ENCODE measurements at places on chromosomes 7 and 10.

GRCh38 chr10:11048707-11049278 is 31.1 kb downstream of the CELF2 start:
- no peak for DNase-seq

- no peak for DNase-seq
These were observed 102.7 kb downstream of the ZNF248 start for GRCh38 chr10:37754538-37755323.

- no peak for DNase-seq
These were observed 15.1 kb downstream of the ITGA8 start for GRCh38 chr10:15704581-15704968.

GRCh38 chr10:3048119-3049019 is 19.0 kb upstream of the PFKP start:
- DNase-seq = no peak

- peak; percentile 91 for DNase-seq
These were observed 40.3 kb downstream of the ZC3HC1 start for GRCh38 chr7:130010689-130011412.

- no peak for DNase-seq
These were observed 511.3 kb downstream of the ARL4A start for GRCh38 chr7:13198727-13199126.

DNA sequence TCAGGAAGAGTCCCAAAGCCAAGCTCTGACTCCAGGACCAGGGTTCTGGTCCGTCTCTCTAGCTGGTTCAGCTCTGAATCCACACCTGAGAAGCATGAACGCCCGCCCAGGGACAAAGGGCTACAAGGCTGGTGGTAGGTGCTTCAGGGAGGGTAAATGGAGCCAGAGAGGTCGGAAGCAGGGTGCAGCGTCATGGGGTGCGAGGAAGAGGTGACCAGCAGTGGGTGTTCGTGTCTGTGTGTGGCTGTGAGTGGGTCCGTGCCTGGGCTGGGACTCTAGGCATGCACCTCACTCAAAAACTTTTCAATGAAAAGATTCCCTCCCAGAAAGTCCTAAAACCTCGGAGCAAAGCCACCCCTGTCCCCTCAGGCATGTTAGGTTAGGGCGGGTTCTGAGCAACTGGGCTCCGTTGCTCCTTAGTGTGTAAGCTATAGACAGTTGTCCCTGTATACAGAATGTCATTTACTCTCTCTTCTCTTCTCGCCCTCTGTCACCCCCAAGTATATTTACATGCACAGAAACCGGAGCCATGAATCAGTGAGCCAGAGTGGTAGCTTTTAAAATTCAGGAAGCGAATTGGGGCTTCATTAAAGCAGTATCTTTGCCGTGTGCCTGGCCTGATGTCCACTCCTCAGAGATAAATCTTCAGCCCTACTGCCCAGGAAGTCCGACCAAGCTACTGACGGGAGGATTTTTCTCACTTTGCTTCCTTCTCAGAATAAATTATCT is 12.3 kb upstream of the GATA3 start:
- peak; percentile 38 for DNase-seq

GRCh38 chr10:98276311-98276710 is 8.3 kb upstream of the LOXL4 start:
- no peak for DNase-seq

DNA sequence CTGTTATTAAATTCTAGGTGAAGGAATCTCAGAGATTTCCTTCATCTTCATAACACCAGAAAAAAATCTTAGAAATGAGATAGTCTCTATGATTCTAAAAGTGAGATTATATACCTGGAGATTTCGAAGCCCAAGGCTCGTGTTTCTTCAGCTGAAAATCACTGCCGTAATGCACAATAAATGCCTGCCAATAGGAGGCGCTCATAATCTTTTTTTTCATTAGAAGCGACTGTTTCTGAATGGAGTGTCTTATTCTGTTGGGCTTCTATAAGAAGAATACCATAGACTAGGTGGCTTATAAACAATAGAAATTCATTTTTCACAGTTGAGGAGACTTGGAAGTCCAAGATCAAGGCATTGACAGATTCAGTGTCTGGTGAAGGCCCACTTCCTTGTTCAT is 294.7 kb downstream of the PRKG1 start:
- DNase-seq = no peak

DNA sequence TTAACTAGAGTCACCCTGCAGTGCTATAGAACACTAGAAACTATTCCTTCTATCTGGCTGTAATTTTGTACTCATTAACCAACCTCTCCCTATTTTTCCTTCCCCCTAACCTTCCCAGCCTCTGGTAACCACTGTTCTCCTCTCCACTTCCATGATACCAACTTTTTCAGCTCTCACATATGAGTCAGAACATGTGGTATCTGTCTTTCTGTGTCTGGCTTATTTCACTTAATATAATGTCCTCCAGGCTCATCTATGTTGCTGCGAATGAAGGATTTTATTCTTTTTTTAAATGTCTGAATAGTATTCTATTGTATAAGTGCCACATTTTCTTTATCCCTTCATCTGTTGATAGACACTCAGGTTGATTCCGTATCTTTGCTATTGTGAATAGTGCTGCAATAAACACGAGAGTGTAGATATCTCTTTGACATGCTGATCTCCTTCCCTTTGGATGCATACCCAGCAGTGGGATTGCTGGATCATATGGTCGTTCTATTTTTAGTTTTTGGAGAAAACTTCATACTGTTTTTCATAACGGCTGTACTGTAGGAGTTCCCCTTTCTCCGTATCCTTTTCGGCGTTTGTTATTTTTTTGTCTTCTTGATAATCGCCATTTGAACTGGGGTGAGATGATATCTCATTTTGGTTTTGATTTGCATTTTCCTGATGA is 101.4 kb downstream of the FAM107B start:
- DNase-seq = no peak

GRCh38 chr7:5494683-5495561 is 71.3 kb upstream of the TNRC18 start:
- peak; percentile 86 for DNase-seq

DNA sequence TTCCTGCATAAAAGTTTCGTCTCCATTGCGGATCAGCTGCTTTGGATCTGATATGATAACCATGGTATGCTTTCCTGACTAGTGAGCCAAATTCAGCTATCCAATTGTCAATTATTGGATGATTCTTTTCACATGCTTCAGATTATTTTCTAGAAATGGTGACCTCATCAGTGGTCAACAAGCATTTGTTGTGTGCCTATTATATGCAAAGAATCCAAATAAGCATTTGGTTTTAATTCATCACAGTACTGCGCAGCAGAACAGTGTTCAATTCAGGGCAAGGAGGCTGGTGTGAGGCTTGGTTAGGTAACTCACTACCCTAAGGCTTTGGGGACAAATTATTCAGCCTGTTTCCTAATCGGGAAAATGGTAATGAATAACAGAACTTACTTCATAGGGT is 200.5 kb downstream of the SKAP2 start:
- no peak for DNase-seq

GRCh38 chr7:3649250-3649649 is 348.2 kb downstream of the SDK1 start:
- DNase-seq = no peak

- DNase-seq = no peak
These were observed 6.3 kb downstream of the CALN1 start for GRCh38 chr7:72405871-72406270.

GRCh38 chr7:46173476-46174195 is 252.6 kb upstream of the IGFBP3 start:
- no peak for DNase-seq

DNA sequence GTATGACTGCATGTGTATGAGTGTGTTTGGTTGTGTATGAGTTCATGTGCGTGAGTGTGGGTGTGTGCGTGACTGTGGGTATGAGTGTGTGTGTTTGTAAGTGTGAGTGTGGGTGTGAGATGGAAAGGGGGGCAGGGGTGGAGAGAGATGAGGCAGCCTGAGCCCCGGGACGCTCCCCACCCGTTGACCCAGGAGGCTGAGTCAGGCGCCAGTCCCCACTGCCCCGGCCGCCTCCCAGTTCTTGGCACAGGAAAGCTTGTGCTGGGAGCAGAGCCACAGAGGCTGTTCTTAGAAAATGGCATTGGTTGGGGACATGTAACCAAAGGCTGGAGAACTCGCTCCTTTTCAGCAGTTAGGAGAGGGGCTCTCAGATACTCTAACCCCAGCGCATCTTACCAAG is 27.8 kb upstream of the NUB1 start:
- DNase-seq = no peak

GRCh38 chr7:47884675-47885074 is 63.6 kb downstream of the PKD1L1 start:
- no peak for DNase-seq

Data from activated T-cell treated with anti-CD3 and anti-CD28 coated beads, Interleukin-2, amount 50 U/mL, for 24 hours (primary cell).